Stimulated activated naive B cell treated with anti-CD40 and anti-IgM and Interleukin-4, amounts not matched to agents 10 μg/mL and 1 μg/mL and 100 μg/mL, for 72 hours (primary cell): ENCODE measurements at places on chromosomes 3 and 15.

GRCh38 chr15:37792351-37792750, 142.1 kb upstream of the TMCO5A start:
- no peak for DNase-seq

GRCh38 chr3:43106293-43106628, 382 bp upstream of the POMGNT2 start:
- no peak for DNase-seq

DNA sequence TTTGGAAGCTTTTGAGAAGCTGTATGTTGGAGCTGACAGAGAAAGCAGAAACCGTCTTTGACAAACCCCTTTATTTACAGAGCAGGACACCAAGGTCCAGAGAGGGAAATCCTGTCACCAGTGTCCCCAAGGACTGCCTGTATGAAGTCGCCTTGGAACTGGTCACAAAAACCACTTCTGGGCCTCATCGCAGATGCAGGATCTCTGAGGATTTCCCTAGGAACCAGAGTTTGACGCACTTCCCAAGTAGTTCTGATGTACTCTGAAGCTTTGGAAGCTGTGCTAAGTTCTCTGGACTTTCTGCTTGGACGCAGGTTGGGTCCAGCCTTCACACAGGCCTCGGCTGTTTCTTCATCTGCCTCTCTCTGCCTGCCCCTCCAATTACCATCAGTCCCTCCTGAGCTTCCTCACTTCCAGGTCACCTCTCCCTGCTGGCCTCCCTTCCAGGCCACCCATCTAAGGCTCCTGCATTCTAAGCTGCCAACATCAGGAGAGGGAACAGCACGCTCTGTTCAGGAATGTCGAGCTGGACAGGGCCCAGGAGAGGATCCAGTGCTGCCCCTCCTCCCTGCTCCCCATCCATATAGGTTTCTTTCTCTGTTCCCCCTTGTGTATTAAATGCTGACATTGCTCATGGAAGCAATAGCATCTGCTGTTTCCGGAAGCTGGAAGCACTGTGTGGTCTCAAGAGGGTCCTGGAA, 270.8 kb downstream of the OPA1 start:
- no peak for DNase-seq

DNA sequence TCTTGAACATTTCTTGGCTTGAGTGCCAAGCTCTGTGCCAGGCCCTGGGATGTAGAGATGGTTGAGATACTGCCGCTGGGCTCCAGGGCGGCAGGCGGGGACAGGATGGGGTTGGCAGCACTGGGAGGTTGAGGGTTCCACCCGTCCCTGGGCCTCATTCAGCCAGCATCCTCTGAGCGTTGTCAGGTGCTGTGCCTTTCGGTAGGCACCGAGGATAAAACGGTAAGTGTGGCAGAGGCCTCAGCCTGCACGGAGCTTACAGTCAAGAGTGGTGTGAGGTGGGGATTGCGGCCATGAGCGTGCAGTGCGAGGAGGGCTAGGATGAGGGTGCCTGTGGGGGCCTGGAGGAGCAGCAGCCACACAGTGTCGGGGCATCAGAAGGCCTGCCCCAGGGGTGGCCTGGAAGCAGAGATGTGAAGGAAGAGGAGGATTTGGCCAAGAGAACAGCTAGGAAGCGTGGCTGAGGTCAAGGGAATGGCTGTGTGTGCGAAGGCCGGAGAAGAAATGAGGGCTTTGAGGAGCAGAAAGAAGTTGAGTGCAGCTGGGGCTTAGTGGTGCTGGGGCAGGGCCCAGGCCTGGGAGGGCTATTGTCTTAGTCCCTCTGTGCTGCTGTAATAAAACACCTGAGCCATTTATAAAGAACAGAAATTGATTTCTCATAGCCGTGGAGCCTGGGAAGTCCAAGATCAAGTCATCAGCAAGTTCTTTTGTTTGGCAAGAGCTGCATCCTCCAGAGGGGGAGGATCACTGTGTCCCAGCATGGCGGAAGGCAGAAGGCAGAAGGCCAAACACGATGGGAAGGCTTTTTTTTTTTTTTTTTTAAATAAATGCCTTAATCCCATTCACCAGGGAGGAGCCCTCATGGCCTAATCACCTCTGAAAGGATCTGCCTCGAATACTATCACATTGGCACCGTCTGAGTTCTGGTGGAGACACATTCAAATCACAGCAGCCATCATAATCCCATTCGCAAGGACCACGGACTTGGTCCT, 22.7 kb downstream of the CORO2B start:
- no peak for DNase-seq

- DNase-seq, result no peak
Observed at GRCh38 chr3:98968824-98969223, 67.3 kb upstream of the DCBLD2 start.

GRCh38 chr3:140763532-140763931, 85.7 kb downstream of the TRIM42 start:
- DNase-seq, result no peak

DNA sequence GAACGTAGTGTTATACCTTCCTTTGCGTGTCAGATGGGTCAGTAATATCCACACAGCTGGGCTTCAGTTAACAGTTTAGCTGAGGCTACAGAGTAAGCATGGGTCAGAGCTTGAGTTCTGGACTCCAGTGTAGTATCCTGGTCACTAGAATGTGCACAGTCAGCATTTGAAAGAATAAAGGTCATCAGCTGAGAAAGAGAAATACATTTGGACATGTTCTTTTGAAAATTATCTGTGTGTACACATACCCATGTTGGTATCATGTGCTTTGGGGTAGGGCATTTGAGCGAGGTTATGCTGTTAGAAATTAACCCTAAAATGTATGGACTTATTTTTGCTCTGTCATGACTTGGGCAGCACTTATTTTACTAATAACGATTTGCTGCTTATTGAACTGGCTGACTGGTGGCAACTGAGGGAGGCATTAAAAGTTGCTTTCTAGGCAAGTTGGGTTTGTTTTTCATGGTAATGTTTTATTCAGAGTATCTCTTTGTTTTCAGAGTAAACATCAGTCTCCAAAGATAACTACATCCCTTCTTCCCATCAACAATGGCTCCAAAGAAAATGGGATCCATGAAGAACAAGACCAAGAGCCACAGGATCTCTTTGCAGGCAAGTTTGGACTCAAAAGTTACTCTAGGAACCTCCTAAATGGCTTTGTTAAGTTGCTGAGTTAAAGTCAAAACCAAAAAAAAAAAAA, 16.4 kb downstream of the SNX1 start:
- no peak for DNase-seq

DNA sequence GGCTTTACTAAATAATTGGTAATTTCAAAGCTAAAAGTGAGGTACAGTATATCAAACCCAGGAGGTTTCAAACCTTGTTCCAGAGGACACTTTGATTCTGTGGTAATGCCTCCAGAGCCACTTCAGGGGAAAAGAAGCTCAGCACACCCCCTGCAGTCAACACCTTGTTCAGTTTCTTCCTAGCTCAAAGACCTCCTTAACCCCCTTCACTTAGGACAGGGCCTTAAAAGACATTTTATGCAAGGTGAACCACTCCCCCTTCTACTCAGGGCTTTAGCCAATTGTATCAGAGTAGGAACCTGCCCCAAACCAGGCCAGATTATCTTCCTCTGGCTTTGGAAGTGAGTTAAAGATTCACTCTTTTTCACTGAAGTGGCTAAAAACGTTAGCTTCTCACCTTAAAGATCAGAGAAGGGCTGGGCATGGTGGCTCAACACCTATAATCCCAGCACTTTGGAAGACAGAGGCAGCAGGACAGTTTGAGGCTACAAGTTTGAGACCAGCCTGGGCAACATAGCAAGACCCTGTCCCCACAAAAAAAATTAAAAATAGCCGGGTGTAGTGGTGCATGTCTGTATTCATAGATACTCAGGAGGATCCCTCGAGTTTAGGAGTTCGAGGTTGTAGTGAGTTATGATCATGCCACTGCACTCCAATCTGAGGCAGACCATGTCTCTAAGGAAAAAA, 3.4 kb downstream of the DENND6A start:
- DNase-seq, result no peak

DNA sequence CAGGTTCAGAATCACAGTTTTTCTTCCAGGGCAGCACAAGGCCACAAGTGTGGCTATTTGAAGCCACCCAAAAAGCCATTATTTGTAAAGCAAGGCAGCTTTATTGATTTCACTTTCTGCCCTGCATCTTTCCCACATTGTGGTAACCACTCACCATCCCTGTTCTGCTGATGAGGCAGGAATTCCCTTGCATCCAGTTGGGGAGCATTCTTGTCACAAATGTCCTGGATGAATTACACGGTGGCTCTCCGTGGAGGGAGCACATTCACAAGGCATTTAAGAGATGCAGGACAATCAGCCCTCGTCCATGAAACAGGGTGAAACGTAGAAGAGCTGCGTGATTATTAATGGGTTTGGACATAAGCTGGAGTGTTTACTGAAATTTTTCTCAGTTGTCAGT, 111.2 kb downstream of the APBA2 start:
- no peak for DNase-seq

DNA sequence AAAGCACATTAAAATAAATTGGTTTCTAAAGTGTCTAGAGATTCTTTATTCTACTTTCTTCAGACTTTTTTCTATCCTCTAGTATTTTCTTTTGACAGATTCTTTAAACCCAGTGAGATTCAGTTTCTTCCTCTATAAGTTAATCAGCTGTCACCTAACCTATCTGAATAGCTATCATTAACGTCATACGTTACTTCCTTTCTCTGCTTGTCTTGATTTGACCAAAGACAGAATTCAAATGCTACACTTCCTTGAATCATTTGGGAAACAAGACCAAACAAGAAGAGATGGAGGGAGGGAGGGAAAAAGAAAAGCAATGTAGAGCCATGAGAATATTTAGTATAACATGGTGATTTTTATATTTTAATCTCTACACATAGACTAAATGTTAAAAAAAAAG, 235.2 kb downstream of the NAALADL2 start:
- no peak for DNase-seq

- DNase-seq, result no peak
Observed at GRCh38 chr3:78872195-78872594, 895.6 kb downstream of the ROBO1 start.

- DNase-seq, result no peak
Observed at GRCh38 chr3:57733790-57734189, 22.3 kb upstream of the SLMAP start.

- no peak for DNase-seq
Observed at GRCh38 chr3:8650583-8651416, 6.2 kb upstream of the SSUH2 start.

GRCh38 chr3:125054062-125054448, 1.7 kb downstream of the HEG1 start:
- DNase-seq, result no peak

DNA sequence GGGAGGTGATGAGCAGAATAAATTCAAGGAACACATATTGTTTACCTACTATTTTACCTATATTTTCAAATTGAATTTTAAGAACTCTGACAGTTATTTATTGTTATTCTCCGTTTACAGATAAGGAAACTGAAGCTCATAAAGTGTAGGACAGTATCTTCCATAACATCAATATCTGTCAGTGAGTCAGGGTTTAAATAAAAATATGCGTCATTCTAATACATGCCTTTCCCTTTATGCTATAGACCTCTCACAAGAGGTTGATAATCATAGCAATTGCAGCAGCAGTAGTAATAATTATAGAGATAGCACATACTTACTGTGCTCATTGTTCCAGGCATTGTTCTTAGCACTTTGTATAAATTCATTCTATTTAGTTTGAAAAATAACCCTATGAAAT, 101.1 kb downstream of the EPHA6 start:
- DNase-seq, result no peak

DNA sequence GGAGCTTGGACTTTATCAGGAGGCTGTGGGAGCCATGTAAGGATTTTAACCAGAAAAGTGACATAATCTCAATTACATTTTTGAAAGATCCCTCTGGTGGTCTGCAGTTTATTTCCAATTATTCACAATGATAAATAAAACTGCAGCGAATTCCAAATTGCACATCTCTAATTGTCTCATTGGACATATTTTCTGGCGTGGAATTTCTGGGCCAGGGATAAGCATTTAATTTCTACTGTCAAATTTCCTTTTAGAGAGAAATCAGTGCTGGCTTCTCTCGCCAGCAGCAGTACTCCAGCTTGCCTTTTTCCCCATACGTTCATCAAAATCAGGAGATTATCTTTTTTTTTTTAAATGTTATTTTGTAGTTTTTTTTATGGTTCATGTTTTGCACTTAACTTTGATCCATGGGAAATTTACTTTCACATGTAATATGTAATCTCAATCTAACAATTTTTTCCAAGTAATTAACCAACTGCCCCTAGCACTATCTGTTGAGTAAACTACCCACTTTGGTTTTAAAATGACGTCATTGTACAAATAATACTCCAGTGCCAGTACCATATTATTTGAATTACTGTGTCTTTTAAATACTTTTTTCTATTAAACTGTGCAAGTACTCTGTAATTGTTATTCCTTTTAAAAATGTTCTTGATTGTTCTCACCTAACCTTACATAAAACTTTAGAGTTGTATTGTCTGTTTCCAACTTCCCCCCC, 251.8 kb downstream of the ADAMTSL3 start:
- no peak for DNase-seq

DNA sequence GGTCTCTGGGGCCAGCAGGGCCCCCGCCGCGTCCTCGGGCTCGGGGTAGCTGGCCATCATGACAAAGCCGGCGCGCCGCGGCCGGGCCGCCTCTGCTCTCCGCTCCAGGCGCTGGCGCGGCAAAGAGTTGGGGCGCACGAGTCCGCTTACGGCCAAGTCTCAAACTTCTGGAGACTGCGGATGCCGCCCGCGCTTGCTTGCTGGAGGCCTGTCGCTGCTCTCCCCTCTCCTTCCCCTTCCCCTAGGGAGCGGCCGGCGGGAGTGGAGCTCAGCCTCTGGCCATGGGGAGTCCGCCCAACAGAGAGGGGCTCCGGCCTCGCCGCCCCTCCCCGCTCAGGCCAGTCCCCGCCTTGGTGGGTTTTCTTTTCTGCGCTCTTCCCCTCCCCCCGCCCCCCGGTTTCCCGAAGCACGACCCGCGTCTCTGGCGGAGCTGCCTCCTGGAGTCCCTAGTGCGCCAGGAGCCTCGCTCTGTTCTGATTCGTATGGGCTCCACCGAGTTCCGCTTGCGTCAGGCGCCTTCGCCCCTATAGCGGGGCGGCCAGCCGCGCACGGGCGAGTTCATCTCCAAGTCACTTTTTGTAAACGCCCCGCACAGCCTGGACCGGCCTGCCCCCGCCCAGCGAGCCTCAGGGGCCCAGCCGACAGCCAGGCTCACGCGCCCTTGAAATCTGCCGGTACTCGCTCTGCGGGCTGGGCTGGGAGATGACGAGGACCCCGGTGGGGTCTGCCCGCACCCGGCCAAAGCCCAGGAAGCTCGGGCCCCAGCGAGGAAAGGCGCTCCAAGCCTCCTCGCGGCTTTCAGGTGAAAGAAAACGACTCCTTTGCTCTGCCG, at the start of the genes FOXL2 and FOXL2NB:
Gene FOXL2, minus strand, starts transcription at position 475 of the 832 bp plus-strand sequence. Its CDS starts 415 bp downstream, at position 60.
Gene FOXL2NB, plus strand, starts transcription at position 555 of the 832 bp plus-strand sequence. Its CDS starts 148 bp downstream, at position 703.
- DNase-seq, result no peak

DNA sequence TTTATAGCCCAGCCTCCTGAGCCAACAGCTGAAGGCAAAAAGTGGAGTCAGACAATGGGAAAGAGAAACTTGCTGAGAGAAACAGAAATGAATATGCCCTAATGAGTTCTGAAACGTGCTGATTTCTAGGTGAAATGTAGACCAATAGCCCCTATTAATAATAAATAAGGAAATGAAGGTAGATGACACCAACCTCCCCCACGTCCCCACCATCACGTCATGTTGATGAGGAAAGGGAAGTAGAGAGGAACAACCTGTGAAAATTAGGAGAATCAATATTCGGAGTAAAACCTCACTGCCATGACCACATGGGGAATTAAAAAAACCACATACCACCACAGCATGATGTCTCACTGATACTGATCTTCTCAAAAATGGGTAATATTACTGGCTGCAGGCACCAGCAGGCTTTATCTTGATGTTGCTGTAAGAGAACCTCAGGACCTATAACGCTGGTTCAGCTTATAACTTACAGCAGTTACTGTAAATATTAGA, 64.0 kb downstream of the KAT2B start:
- peak; percentile 53 for DNase-seq

- DNase-seq, result no peak
Observed at GRCh38 chr15:89533861-89534544, 37.6 kb upstream of the RHCG start.
